ENCODE measurements at places on chromosomes 3 and 15.
A peak's percentile ranks its signal among the peaks of the same experiment; 100 is the strongest.

- no peak for DNase-seq
Observed at GRCh38 chr15:50055332-50055731, 63.7 kb downstream of the ATP8B4 start.

- no peak for DNase-seq
Observed at GRCh38 chr3:119643528-119643927, 16.9 kb downstream of the POPDC2 start.

DNA sequence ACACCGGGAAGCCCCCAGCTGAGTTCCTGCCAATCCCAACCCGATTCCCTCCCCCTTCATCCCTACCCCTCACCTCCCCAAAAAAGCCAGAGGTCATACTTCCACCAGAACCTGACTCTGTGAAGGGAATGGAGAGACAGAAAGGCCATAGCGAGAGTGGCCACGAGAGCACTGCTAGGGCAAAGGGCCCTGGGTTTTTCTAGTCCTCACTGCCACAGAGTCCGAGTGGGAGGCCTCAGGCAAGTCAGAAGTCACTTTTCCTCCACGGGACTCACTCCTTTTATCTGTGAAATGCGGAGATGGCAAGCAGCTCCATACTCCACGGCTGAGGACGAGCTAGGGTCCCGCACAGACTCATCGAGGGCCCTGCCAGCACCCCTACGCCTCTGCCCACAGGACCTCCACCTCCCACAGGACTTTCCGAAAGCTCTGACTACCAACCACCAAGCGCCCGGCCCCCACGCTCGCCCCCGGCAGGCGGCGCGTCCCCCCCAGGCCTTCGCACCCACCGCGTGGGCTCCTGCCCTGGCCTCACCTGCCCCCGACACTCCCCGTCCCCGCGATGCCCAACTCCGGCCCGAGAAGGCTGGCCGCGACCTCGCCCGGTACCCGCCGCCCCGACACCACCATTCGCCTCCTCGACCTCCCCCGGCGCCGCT is 792 bp downstream of the ATP13A3 start:
- peak; percentile 31 for DNase-seq

- DNase-seq, result peak; percentile 60
Observed at GRCh38 chr3:182567700-182568099, 225.6 kb upstream of the ATP11B start.
